ENCODE measurements at places on chromosomes 6 and 20.

DNA sequence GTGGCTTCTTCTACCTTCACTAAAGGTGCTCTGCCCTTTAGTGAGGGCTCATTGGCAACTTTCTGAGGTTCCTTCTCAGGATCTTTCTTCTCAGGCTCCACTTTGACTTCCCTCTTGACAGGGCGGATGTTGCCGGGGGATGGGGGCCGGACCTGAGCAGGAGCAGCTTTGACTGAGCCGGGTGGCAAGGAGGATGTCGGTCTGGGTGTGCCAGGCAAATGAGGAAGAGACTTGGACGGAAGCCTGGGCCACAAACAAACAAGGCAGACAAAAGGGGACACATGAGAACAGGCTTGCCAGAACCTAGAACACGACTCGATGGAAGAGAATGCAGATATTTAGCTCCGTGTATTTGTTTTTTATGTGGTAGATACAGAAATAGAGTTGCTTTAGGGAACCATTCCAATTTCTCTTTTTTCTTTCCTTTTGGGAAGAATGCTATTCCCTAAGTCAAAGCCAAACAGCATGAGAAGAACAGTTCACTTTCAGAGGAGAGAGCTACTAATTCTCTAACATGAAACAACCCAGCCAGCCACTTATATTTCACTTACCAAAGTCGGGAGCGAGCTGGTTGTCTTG lies 76.2 kb upstream of the BCLAF1 start:
- peak; percentile 34 for DNase-seq

- DNase-seq: no peak
Observed at GRCh38 chr6:73694711-73695411, 1.1 kb upstream of the CD109 start.

- no peak for DNase-seq
Observed at GRCh38 chr20:2038161-2038560, 44.3 kb upstream of the PDYN start.

- no peak for DNase-seq
Observed at GRCh38 chr6:130743175-130743574, 84.0 kb upstream of the SMLR1 start.

GRCh38 chr6:139135578-139136545 lies 982 bp downstream of the HECA start:
- DNase-seq: peak; percentile 78

DNA sequence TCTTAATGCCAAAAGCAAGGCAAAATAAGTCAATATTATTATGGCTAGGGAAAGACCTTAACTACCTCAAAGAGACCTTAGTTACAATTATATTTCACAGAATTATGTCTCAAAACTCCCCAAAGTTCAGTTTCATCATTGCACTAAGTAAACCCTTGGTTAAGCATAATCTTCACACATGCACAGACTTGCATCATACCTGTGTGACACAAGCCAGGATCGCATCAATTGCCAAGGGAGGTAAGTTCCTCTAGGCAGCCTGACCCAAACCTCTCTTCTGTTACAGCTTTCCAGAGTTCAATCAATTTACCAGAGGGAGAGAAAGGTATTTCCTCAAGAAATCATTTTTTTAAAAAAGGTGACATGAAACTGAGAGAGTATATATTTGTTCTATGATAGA lies 31.9 kb upstream of the PRSS35 start:
- DNase-seq: no peak

DNA sequence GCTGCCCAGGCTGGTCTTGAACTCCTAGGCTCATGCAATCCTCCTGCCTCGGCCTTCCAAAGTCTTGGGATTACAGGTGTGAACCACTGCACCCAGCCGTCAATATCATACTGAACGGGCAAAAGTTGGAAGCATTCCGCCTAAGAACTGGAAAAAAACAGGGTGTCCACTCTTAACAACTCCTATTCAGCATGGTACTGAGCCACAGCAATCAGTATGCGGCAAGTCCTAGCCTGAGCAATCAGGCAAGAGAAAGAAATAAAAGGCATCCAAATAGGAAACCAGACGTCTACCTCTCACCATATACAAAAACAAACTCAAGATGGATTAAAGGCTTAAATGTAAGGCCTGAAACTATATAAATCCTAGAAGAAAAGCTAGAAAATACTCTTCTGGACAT lies 83.1 kb downstream of the FKBP5 start:
- no peak for DNase-seq

- no peak for DNase-seq
Observed at GRCh38 chr20:58431134-58431533, 42.1 kb downstream of the VAPB start.

DNA sequence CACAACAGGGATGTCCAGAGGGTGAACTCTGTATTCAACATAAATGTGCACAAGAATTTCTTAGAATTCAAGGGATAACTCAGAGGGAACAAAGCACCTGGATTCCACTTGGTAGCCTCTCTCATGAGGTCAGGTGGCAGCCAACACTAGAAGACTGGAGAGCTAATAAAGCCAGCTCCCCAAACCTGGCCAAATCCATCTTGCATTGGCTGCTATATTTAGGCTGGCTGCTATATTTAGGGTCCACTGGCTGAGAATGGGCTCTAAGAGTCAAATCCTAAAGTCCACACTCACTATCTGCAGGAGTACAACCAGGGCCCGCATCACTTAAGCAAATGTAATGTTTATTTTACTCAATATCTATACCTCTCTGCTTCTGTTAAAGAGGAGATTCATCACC lies 20.0 kb downstream of the TBC1D7 start:
- no peak for DNase-seq

DNA sequence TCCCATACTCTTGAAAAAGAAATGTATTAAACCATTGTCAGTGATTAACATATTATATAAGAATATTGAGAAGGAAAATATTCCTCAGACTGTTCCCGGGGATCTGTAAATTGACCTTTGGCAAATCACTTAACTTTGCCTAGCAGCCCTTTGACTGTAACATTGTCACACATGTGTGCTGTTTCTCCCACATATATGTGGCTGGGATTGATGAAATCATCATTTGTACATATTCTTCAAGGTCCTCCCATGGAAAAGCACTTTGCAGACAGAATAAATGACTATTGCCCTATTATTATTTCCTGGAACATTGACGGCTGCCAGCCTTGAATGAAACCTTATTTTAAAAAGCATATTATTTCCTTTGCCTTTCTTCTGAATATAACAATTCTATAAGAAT lies 36.4 kb upstream of the TRERF1 start:
- no peak for DNase-seq

- no peak for DNase-seq
Observed at GRCh38 chr6:21969192-21969591, 327.6 kb downstream of the PRL start.
